ENCODE measurements at places on chromosomes 2 and 18. TPM values are rescaled to one million over a fixed set of nuclear protein-coding genes. Genes with fewer than 3 reads are reported as not detected.

The UXS1 gene
- polyA plus RNA-seq: 61.0 TPM

DNA sequence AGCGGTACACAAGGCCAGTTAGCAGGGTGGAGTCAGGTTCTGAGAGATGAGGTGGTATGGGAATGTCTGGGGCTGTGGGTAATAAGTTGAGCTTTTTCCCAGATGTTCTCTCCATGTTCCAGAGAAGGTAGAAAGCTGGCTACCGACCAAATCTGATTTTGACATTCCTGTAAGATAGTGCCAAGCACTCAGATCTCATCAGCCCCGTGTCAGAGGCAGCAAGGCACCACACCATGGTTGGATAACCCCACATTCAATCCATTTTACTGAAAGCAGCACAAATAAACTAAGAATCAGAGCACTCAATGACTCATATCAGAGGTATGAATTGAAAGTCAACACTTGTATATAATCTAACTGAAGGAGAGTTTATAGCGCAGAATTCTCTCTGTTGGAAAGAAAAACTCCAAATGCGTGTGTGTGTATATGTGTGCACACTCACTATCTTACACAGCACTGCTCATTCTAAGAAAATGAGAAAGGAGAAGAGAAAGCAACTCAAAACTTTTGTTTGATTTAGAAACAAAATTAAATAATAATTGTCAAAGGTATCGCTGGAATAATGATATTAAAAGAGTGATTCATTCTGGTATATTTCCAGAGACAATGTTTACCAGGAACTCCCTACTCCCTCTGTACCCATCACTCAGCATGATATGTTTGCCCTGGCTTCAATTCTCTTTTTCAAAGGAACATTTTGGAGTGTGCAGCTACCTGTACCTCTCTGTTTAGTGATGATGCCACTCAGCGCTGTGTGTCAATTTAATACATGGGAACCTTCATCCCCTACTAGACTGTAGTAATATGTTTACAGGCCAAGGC lies 375.1 kb upstream of the ID2 start:
- DNase-seq: no peak

DNA sequence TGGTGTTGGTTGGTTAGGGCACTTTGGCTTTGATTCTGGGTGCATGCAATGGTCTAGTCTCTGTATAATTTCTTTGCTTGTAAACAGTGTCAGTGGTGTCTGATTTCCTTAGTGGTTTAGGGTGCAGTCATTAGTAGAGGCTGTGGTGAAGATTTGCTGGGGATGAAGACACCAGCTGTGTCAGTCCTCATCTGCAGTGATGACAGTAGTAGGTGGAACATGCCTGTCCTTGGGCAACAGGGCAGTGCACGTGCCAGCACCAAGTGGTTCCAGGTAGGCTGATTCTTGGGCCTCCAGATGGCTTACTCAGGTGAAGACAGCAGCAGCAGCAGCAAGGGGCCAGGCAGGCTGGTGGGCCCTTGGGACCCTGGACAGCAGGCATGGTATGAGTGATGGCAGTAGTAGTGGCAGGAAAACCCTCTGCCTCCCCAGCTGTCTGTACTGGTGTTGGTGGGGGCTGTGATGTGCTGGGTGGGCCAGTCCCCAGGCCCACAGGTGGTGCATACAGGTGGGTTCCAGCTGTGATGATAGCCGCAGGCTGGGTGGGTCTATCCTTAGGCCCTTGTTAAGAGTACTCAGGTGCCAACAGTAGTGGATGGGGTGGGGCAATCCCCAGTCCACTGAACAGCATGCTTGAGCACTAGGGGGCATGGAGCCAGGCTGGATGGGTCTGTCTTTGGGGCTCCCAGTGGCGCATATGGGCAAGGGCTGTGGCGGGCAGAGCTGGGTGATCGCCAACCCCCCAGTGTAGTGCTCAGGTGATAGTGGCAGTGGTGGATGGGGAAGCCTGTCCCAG lies 140.7 kb upstream of the THUMPD2 start:
- DNase-seq: no peak

DNA sequence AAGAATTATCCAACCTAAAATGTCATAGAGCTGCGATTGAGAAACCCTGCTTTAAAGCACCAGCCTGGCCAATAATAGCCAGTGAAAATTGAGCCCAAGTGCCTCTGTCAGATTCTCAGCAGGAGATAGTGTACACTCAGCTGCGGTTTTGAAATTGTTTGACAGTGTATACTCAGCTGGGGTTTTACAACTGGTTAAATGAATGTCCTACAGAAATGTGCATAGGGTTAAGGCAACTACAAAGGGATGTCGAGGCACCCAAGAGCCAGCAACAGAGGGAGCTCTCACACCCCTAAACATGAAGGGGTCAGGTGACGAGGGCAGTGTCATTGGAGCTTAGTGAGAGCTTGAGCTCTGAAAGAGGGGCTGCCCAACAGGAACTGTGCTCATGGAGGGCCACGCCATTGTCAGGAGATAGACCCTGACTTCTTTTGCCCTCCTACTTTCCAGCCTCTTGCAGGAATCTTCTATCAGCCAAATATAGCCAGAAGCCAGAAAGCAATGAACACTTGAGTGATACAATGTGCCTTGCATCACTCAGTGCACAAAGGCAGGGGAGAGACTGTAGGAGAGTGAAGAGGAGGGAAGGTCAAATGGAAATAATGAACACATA lies 15.1 kb downstream of the ACTG2 start:
- DNase-seq: peak; percentile 44

- DNase-seq: no peak
These were observed 12.7 kb upstream of the FZD5 start for GRCh38 chr2:207782238-207783030.

The SCN3A gene
- 4.2 TPM for polyA plus RNA-seq

The ZSWIM2 gene
- polyA plus RNA-seq: not detected

DNA sequence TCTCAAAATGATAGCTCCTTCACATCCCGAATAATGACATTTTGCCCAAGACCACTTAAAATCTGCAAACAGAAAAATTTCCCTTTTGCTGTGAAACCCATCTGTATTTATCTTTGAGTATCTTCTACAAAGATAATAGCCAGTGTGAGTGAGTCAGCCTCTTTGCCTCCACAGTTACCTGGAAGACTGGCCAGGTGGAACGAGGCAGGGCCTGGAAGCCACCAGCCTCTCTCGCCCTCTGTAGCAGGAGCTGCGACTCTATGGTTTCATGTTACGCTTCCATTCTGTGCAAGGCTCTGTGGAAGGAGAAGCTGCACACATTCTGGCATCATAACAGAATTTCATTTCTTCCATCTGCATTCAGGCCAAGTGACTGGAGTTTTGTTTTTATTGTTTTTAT lies 9.5 kb downstream of the ELP2 start:
- DNase-seq: no peak

The NYAP2 gene
- polyA plus RNA-seq: not detected

DNA sequence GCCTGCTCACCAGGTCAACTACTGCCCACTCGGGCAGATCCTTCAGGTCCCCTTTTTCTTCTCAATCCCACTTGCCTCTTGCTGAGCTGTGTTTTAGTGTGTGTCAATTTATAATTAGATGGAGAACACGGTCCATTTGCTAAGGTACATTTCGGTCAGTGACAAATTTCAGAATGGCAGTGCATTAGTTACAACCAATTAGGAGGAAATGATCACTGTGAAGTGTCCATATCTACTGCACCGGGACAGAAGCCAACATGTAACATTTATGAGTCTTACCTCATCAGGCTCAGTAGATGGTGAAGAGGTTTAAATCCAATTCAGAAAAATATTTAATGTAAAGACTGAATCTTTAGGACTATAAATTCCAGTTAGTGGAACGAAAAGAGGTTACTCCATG lies 47.7 kb downstream of the CMPK2 start:
- DNase-seq: no peak

The UGT1A7 gene
- not detected for polyA plus RNA-seq

GRCh38 chr2:156151351-156151750 lies 181.2 kb downstream of the NR4A2 start:
- DNase-seq: no peak

- DNase-seq: no peak
These were observed 24.8 kb upstream of the MALL start for GRCh38 chr2:110140401-110140800.

- no peak for DNase-seq
These were observed 294.3 kb upstream of the ZNF804A start for GRCh38 chr2:184304006-184304405.

GRCh38 chr18:78789850-78790249 lies 189.8 kb upstream of the SALL3 start:
- no peak for DNase-seq

- DNase-seq: no peak
These were observed 21.2 kb upstream of the IL1A start for GRCh38 chr2:112805542-112805941.

DNA sequence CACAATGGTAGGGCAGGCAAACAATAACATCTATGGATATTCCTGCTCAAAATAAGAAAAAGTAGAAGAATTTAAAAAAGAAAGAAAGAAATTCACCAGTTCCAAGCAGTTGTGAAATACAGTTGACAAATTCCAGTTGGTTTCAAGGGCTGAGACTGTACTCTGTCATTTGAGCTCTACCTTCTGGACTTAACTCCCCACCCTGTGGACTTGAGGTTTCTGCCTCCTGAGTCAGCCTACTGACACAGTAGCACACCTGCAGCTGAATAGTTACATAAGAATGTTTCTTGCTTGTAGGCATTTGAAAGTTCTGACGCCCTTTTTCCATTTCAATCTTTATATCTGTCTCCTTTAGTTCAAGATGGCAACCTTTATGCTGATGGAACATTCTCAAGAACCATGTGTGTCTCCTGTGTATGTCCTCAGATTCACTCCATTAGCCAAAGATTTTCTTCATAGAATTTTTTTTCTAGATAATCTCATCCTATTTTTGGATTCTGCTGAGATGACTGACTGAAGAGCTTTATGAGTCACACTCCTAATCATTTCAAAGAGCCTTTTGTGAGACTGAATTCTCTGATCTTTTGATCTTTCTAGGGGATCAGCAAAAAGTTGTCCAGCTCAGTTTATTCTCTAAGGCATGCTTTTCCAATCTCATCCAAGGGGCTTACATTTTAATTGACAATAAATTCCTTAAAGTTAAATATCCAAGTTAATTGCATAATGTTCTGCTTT lies 19.1 kb downstream of the NETO1 start:
- no peak for DNase-seq

GRCh38 chr2:56183643-56184499 lies at the start of gene CCDC85A:
CCDC85A (plus strand) TSS chr2:56183990; CDS start chr2:56184625, 635 bp downstream.
- DNase-seq: peak; percentile 31

The CENPO gene
- 0.75 TPM for polyA plus RNA-seq

- DNase-seq: no peak
These were observed 64.7 kb upstream of the GCFC2 start for GRCh38 chr2:75775311-75775823.

The SPHKAP gene
- not detected for polyA plus RNA-seq

GRCh38 chr18:25223899-25224886 lies 127.8 kb downstream of the ZNF521 start:
- no peak for DNase-seq

The M1AP gene
- not detected for polyA plus RNA-seq

GRCh38 chr18:53817976-53818950 lies 406.2 kb downstream of the MBD2 start:
- no peak for DNase-seq

DNA sequence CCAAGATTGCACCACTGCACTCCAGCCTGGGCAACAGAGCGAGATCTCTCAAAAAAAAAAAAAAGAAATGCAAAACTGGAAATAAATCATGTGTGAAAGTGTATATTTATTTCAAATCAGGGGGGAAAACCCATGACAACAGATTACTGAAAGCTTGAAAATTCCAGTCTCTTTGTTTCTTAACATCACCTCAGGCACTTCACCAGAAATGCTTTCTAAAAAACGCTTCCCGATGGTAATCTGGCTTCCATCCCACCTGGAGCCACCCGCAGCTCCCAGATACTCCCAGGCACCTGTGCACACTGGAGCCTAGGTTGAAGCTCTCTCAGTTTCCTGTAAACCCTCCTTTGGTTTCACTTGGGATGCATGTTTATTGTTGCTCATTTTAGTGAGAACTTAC lies 7.2 kb upstream of the ITGB6 start:
- DNase-seq: no peak

DNA sequence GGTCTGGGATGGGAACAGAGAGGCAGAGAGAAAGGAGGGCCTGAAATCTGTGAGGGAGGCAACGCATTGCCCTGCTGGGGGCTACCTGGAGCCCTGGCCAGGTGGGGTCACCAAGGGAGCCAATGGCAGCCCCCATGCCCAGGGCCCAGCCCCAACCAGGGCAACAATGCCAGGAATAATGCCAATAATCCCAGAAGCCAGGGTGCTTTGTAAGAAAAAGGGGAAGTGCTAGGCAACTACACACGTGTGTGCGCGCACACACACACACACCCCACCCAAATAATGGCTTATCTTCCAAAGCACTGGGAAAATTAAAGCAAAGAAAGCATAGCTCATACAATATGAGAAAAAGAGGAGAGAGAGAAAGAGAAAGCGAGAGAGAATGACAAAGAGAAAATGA lies 7.0 kb upstream of the CLEC4F start:
- no peak for DNase-seq

DNA sequence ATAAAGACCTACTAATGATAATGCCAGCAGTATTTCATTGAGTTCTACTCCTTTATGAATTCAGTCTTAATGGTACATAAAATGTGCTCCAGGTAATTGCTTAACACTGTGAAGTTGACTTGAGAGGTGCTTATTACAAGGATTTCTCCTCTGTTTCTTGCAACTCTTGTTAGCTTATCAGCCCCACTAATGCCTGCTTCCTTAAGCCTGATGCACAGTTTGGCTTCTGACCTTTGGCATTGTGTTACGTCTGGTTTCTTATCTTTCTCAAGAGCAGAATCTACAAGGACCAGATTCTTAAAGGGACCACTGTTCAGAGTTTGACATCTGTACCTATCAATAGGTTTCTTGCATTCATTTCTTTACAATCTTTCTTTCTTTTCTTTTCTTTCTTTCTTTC lies 223.9 kb upstream of the CWC22 start:
- no peak for DNase-seq

DNA sequence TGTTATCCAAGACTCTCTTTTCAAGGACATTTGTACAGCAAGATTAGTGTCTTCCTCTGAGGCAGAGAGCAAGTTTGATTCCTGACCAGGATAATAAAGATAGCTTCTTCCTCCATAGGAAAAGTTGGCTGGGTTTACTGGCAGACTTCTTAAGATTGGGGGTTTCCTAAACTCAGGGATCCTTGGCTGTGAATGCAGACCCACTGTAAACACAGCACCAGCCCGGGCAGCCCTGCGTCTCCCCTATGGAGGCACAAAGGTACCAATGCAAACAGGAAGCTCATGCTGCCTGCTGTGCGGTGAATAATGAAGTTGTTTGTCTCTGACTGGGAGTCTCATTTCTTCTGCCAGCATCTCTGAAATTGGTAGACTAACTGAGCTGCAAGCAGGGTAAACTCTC lies 96.2 kb upstream of the ARHGAP28 start:
- DNase-seq: no peak

- no peak for DNase-seq
These were observed 1.5 kb upstream of the TRABD2A start for GRCh38 chr2:84882414-84882738.

GRCh38 chr18:44156776-44157335 lies 523.8 kb upstream of the SETBP1 start:
- no peak for DNase-seq

The C2orf78 gene
- polyA plus RNA-seq: not detected

Data from naive B cell (primary cell).